ENCODE measurements at places on chromosomes 1 and 21.

GRCh38 chr1:111666828-111667227 lies 47.2 kb downstream of the RAP1A start:
- DNase-seq: no peak

GRCh38 chr1:106831511-106831910 lies 225.0 kb upstream of the PRMT6 start:
- DNase-seq: no peak

DNA sequence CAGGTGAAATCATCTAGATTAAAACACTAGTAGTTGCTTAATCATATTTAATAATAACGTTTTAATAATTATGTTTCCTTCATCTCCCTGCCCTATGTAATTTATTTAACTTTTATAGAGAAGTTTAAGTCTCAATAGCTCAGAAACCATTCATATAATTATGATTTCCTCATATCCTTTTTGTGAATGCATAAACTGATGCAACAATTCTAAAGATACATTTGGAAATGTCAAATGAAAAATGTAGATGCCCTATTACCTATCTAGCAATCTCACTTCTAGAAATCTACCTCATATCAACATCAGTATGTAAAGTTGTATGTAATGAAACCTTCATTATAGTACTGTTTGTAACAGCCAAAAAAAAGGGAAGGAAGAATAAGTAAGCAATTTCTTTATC lies 10.5 kb downstream of the DRAM2 start:
- no peak for DNase-seq

GRCh38 chr1:223006371-223006770 lies 136.7 kb downstream of the TLR5 start:
- no peak for DNase-seq

DNA sequence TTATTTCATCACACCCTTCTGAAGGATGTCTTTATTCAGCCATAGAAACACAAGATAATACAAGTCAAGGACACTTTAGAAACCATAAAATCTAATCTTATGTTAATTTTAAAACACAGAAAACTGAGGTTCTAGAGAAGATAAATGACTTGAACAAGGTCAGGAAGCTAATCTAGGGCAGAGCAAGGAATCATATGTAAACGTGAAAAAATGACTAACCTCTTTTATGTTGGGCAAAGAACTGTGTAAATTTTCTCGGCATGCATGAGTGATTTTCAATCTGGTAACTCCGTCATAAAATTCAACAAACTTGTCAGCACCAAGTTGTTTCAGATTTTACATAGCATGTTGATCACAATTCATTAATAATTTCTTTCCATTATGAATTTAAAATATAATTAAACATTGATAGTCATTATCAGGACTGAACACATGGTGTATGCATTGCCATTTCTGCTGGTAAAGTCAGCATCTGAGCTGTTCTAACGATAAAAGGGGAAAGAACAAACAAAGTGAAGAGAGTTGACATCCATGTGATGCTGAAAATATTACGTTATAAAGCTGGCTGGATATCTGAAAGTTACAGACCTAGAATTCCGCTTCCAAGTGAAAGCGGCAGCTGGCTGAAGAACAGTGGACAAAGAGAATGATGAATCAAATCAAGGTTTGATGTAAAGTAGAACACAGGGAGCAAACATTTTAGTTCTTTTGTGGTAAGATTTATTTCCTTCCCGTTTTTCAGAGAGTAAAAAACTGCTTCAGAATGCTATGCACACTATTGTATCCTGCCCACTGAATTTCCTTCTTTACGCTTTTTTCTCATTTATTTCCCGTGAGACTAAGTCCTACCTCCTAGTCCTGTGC lies 1037.4 kb upstream of the TMPRSS15 start:
- no peak for DNase-seq

GRCh38 chr1:216710598-216711333 lies 12.5 kb downstream of the ESRRG start:
- no peak for DNase-seq

DNA sequence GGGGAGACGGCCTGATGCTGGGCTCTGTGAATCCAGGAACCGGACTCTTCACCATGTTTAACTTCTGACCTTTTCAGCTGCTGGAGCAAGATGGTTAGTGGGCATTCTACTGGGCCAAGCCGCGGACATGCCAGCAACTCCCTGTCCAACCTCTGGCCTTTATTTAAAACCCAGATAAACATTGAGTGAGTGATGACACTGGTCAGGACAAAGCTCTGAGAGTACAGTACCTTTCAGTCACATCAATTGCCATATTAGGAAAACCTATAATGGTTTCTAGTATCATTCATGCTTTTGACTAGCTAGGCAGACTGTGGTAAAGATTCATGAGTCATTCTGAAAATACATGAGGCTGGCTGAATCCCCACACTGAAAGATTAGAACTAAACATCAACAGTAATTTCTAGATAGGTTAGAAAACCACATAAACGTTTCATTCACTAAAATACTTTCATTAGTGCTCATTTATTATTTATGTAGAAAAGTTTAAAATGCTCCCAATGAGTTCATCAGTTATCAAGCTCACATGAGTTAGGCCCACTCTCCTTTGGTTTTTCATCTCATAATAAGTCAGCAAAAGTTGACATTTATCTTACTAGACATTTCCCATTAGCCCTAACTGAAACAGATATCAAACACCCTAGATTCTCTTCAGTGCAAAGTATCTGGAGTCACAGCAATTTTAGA lies 7.1 kb upstream of the ACTA1 start:
- no peak for DNase-seq

- DNase-seq: no peak
Observed at GRCh38 chr1:205338011-205338410, 16.5 kb upstream of the NUAK2 start.

- DNase-seq: no peak
Observed at GRCh38 chr1:219682788-219683187, 69.9 kb upstream of the ZC3H11B start.

- DNase-seq: no peak
Observed at GRCh38 chr1:189774721-189775287, 702.9 kb downstream of the BRINP3 start.

DNA sequence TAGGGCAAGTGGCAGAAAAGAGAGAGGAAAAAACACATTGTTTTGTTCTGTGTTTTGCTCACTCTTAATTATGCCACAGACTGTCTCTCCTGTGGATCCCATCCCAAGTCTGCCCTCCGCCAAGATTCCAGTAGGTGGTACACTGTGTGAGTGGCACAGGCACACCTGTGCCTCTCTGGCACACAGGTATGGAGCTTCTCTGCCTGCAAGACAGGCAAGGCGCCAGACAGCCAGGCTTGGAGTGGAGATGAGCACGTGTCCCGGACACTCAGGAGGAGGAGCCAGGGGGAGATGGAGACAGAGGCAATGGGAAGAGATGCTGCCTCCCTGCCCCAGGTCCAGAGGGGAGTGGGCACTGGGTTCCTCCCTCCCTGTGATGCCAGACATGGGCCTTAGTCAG lies 6.5 kb upstream of the GRIK3 start:
- DNase-seq: no peak

DNA sequence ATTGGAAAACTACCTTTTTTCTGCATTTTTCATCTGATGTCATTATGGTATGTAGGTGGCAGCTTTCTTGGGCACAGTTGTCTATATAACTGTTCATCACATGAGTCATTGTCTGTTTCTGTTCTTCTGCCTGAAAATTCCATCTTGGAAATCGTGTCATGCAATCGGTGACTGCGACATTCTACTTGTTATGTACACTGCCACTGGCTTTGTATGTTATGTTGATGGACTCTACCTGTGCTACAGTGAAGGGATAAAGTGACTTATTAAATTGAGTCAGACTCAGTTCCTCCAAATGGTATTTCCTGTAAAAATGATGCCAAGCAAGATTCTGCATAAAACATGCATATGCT lies 8.6 kb downstream of the SMAP2 start:
- DNase-seq: no peak

DNA sequence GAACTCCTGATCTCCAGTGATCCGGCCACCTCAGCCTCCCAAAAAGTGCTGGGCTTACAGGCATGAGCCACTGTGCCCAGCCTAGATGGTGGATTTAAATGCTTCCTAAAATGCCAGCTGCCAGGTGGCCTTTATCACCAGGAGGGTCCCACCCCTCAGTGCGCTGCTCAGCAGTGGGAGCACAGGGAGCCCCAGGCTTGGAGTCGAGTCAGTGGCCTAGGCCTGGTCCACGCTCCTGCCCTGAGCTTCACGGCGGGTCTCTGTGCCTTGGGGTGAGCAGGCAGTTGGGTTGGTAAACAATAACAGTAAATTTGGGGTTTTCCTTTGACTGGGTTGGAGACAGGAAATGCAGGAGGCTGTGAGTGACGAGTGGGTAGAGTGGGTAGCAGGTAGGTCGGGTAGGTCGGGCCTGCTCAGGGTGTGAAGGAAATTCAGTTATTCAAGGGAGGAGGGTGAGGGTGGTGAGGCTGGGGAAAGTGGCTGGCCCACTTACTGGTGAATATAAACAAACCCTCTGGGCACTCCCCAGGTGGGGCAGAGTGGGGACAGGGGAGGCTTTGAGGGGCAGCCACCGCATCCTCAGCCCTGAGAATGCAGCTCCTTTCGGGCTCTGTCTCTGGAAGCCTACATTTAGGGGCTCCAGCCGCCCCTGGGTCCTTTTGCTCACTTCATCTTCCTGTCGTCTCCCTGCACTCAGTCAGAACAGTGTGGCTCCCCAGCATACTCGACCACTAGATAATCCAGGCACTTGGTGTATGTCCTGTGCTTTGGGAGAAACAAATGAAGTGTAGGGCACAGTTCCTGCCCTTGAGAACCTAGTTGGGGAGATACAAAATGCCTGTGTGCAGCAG lies 33.5 kb upstream of the IL19 start:
- no peak for DNase-seq

DNA sequence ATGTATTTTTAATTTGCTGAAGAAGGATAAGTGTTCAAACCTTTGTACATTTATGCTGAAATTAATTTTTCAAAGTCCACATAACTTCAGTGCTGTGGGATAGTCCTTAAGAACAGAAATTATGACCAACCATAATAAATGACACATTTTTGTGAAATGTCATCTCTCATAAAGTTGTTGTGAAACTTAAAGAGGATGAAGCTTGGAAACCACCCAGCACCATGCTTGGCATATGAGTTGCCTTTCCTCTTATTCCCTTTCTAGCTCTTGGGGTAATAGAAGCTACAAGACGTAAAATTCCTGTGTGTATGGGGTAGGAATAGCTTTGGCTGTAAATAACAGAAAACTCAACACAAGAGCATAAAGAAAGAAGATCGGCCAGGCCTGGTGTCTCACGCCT lies 18.9 kb upstream of the USP24 start:
- no peak for DNase-seq

GRCh38 chr1:94707321-94708298 lies 112.5 kb upstream of the SLC44A3 start:
- DNase-seq: no peak

- no peak for DNase-seq
Observed at GRCh38 chr21:22842875-22843274, 1844.7 kb downstream of the NCAM2 start.

DNA sequence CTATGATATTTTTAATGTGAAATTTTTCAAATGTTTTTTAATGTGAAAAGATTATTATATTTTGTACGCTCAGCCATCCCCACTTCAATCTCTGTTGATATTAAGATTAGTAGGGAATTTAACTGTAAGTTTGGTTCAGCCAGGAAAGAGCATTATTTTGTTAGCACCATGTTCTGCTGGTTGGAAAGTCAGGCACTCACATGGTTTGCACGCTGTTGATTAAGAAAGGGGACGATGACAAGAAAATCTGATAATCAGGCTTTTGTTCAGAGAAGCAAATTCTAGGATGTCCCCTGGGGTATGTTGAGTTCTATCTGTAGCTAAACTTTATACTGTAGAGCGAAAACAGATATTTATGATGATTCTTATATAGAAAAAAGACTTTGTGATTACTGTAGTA lies 115.1 kb downstream of the OSBPL9 start:
- DNase-seq: no peak

GRCh38 chr1:39959651-39960333 lies 4.8 kb downstream of the MFSD2A start:
- DNase-seq: no peak

GRCh38 chr1:171257607-171258076 lies 9.3 kb downstream of the FMO1 start:
- DNase-seq: no peak

GRCh38 chr1:213891989-213892902 lies 95.5 kb upstream of the PROX1 start:
- DNase-seq: no peak

DNA sequence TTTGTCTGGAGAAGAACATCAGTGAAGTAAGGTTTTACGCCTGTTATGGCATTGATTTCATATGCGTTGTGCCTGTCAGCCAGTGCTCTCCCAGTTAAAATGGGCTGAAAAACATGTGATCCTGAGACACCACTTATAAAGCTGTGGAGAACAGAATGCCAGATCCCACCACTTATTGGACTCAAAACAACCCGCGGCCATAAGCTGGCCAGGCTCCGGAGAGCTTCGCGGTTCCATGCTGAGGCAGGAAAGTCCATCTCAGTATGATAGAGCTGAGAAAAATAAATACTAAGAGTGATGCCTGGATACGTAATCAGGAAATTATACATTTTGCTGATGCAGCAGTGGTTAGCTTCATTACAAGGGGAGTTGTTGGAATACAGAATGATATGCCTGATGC lies 5.1 kb downstream of the APOBEC4 start:
- DNase-seq: no peak

GRCh38 chr1:6174621-6175410 lies 5.3 kb downstream of the CHD5 start:
- DNase-seq: no peak

DNA sequence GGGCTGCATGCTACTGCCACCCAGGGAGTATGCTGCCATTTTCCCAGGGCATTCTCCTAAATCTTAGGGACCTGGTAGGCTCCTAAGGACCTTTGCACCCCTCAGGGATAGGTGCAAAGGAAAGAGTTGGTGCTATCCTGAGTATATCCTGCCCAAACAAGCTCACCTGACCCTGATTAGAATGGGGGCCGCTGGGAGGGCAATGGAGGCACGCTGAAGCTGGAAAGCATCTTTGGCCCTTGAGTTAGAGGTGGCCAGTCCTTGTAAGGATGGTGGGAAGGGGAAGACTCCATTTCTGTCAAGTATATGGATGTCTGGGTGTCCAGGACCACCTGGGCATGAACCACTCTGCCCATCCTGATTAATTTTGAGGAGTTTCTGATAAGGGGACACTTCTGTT lies 48.9 kb upstream of the A3GALT2 start:
- no peak for DNase-seq

DNA sequence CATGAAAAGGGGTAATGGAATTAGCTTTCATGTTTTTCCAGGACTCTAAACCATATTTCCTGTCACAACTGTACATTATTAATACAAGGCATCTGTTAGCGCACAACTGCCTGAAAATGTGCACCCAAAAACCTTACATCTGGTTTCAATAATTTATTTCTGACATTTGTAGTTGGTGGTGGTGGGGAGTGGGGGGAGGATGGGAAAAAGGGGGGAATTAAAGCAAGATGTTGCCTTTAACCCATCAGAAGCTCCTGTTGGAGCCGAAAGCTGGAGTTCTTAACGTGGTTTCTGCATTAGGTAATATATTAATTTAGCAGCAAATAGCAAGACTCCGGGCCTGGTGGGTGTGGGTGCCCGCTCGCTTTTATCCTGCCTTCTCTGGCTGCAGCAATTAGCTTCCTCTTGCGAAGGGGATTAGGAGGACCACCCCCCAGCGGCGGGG lies 36.9 kb upstream of the HHAT start:
- DNase-seq: no peak

- no peak for DNase-seq
Observed at GRCh38 chr1:177857285-177857684, 112.6 kb downstream of the SEC16B start.
